ENCODE measurements at places on chromosomes 12 and 14.

DNA sequence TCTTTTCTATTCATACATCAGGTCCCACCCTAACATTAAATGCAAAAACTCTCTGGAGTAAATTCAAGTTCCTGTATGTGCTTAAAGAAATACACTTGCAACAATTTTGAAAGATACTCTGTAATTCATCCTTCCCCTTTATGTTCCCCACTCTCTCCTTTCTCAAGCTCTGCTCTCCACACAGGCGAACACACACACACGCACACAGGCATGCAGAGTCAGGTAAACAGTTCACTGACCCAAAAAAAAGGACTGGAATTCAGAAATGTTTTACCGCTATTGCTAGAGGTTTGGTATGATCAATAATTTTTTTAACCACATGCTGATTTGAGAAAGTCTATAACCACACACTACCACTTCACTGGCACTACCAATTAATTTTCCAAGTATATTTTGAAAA is 152.4 kb upstream of the TMCC3 start:
- no peak for DNase-seq

DNA sequence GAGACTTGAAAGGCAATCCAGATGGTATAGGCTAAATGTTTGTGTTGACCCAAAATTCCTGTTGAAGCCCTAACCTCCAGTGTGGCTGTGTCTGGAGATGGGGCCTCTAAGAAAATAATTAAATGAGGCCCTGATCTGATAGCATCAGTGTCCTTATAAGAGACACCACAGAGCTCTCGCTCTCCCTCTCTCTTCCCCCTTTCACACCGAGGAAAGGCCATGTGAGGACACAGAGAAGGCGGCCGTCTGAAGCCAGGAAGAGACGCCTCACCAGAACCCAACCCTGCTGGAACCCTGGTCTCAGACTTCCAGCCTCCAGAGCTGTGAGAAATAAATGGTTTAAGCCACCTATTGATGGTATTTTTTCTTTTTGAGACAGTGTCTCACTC is 87.5 kb downstream of the SCARB1 start:
- no peak for DNase-seq

GRCh38 chr12:54622463-54623183 is 12.1 kb downstream of the LACRT start:
- DNase-seq: no peak

DNA sequence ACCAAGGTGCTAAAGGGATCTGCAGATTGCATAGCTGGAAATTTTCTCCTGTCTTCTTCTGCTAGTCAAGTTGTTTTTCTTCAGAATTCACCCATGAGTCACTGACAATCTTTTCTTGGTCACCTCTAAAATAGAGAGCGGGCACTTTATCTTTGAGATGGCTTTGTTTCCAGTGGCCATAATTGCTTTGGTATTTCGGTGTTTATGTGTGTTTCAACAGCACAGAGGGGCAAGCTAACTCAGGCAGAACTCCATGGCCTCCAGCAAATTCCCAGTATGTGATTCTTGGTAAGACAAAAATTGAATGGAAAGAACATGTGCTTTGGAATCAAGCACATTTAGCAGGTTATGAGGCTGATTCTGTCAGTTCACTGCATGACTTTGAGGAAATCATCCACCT is 656.8 kb downstream of the VRK1 start:
- DNase-seq: no peak

DNA sequence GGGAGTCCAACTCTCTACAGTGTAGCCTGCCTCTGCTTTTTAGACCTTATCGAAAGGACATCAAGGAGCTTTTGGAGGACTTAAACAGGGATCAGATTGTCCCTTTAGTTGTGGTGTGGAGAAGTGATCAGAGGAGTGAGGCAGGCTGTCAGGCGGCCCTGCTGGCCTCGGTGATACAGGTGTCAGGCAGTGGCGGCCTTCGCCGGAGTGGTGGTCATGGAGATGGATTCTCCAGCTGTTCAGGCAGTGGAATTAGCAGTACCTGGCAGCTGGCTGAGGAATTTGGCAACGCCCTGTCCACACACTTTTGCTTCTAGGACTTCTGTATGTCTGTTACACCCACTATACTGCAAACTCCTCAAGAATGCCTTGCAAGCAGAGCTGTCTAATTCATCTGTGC is 4.2 kb upstream of the CLMN start:
- no peak for DNase-seq

DNA sequence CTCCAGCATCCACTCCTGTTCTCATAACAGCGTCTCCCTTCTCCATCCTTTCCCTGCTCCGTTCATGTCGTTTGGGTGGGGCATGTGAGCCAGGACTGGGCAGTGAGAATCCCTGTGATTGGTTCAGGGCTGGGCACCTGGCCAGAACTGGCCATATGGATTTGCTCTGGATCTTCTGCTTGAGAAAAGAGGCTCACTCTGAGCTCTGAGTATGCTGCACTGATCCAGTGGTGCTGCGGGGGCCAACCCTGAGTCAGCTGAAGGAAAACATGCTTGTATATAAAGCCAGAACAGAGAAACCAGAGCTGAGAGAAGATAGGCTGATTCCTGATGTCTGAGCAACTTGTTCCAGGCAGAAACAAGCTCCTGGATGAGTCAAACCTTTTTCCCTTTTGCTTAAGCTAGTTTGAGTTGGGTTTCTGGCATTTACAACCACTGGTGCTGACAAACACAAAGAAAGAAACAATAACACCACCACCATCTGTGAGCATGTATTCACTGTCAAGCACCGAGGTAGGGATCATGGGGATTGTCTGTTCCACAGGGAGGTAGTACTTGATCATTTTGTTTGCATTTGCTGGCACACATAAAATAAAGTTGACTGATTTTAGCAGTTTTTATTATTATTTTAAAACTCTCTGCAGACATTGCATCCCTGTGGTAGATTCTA is 14.0 kb upstream of the HPD start:
- DNase-seq: no peak

DNA sequence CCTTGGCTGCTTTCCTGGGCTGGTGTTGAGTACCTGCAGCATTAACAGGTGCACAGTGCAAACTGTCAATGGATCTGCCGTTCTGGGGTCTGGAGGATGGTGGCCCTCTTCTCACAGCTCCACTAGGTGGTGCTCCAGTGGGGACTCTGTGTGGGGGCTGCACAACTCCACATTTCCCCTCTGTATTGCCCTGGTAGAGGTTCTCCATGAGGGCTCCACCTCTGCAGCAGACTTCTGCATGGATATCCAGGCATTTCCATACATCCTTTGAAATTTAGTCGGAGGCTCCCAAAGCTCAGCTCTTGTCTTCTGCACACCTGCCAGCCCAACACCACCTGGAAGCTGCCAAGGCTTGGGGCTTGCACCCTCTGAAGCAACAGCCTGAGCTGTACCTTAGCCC is 198.6 kb downstream of the GXYLT1 start:
- DNase-seq: no peak

DNA sequence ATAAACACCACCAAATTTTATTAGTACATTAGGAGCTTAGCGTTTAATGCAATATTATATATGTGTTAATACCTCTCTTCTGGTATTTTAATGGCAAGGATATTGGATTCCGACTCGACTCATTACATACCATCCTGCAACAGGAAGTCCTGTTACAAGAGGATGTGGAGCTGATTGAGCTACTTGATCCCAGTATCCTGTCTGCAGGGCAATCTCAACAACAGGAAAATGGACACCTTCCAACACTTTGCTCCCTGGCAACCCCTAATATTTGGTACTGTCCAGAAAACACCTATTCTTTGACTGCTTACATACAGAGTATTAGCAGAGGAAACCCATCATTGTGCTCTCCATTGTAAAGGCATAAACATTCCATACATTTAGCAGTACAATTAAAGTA is 45.2 kb downstream of the VEZT start:
- DNase-seq: no peak

DNA sequence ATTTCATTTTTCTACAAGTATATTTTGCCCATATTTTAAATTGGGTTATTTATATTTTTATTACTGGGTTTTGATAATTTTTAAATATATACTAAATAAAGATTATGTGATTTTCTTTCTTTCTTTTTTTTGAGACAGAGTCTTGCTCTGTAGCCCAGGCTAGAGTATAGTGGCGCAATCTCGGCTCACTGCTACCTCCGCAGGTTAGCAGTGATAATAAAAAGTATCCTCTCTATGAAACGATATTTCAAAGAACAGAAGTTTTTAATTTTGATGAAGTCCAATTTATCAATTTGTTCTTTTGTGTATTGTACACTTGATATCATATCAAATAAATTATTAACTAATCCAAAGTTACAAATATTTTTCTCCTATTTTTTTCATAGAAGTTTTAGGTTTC is 47.2 kb upstream of the LDHB start:
- DNase-seq: no peak

DNA sequence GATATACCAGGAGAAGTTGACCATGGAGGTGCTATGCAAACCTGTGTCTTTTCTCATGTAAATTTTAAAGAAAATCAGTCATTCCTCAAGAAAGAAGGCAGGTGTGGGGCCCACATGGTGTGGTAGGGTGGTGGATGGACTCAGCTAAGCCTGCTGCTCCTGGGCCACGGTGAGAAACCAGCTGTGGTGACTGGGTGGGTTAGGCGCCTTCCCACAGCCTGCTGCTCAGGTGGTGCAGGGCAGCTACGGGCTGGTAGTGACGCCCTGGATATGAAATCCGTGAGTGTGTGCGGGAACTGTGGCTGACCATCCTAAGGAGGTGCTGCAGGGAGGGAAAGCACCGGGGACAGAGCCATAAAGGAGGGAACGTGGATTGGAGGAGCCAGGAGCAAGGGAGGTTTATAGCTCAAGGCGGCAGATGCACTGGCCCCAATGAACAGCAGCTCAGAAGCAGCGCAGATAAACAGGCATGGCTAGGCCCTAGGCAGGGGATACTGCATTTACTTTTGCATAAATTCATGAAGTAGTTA is 408.8 kb downstream of the FUT8 start:
- DNase-seq: no peak

- DNase-seq: no peak
Observed at GRCh38 chr12:32627976-32628375, 51.1 kb upstream of the DNM1L start.

GRCh38 chr12:116152268-116152667 is 125.2 kb downstream of the MED13L start:
- no peak for DNase-seq

- DNase-seq: no peak
Observed at GRCh38 chr14:76976240-76977005, 52.1 kb downstream of the IRF2BPL start.

DNA sequence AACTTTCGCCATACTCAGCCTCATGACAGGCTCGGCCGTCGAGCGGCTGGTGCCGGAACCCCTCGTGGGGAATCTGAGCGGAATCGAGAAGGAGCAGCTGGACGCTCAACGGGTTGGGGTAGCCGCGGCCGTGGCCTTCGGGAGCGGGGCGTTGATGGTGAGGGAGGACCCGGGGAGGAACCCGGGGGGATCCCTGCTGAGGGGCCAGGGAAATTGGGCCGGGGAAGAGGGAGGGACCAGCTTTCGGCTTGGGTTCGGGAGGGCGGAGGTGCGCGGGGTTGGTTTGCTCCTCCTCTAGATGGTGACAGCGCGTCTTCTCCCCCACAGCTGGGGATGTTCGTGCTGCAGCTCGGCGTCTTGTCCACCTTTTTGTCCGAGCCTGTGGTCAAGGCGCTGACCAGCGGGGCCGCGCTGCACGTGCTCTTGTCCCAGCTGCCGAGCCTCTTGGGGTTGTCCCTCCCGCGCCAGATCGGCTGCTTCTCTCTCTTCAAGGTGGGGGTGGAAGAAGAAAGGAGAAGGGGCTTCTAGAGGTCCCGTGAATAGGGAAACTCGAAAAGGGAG is 9.8 kb downstream of the ARHGEF25 start:
- no peak for DNase-seq

DNA sequence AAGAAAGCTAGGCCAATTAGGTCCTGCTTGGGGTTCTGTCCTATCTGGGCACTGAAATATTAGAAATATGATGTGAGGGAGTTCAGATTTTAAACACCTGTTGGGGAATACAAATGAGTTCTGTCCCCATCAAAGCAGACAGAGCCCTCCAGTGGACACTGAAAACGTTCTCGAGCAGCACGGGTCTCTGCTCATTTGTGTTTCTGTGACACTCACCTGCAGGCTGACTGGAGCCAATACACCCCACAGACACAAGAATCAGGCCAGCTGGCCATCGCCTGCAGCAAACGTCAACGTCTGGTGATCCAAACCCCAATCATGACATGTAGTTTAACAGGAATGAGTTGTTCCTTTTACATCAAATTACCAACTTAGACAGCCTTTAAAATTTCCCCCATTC is 493.4 kb upstream of the TMEM132C start:
- no peak for DNase-seq

GRCh38 chr14:69193721-69194120 is 2.4 kb downstream of the EXD2 start:
- no peak for DNase-seq

GRCh38 chr12:132461526-132461925 is 28.4 kb upstream of the FBRSL1 start:
- DNase-seq: no peak

DNA sequence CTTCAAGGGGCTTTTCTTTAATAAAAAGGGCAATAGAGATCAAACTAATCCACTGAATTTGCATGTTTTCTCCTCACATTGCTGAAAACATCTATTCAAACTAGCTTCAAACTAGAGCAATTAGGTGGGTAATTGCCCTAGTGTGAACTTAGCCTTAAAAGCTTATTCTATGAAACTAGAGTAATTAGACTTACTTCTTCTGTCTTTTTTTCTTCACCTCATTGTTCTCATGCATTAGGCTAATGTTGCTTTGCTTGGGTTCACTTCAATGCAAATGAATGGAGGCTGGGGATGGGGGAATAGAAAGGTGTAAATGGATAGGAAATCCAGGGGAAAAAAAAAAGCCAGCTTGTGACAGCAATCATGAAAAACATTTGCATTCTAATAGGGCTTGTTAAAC is 414.8 kb upstream of the LMO3 start:
- no peak for DNase-seq

DNA sequence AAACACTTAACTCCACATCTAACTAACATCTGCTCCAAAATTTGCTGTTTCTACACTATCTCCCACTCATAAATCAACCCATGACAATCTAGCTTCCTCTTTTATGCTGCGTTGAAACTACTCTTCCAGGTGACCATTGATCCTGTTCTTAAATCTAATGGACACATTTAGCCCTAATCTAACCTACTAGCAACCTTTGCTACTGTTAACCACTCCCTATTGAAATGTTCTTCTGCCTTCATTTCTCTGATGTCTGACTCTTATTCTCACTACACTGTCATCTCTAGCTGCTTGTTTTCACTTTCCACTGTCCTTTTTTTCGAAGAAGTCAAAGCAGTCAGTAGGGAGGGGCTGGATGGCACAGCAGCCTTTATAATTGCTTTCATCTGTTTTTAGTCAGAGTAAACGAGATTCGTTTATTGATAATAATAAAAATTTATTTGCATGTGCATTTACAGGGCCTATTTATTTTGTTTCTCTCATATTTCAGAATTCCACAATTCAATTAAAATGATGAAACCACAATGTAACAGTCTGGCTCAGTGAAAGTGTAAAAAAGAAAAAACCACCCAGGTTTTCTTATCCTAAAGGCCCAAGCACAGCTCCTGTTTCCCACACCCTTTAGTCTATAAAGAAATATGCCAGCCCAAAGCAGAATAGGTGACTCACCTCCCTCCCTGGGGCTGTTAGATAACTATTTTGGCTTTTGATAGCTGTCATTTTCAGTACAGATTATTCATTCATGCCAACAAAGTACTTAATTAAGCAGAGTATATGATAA is 44.9 kb downstream of the ATP2B1 start:
- no peak for DNase-seq

- DNase-seq: no peak
Observed at GRCh38 chr12:45655743-45656142, 73.8 kb upstream of the ARID2 start.

All from stimulated activated CD8-positive, alpha-beta memory T cell treated with anti-CD3 and anti-CD28 coated beads, Interleukin-4, amount 100 ng/mL, for 1 hour (primary cell).